ENCODE measurements at places on chromosomes 4 and X.

GRCh38 chr4:64738240-64738639 lies 329.0 kb upstream of the TECRL start:
- DNase-seq, result no peak

- no peak for DNase-seq
Observed at GRCh38 chr4:121709766-121710405, 13.1 kb upstream of the ANXA5 start.

- DNase-seq, result no peak
Observed at GRCh38 chr4:7727749-7728148, 211.9 kb downstream of the AFAP1 start.

GRCh38 chr4:40682290-40683101 lies 52.8 kb upstream of the RBM47 start:
- no peak for DNase-seq

- no peak for DNase-seq
Observed at GRCh38 chr4:74206088-74206825, 48.3 kb downstream of the MTHFD2L start.

GRCh38 chrX:118978451-118978850 lies 4.0 kb downstream of the LONRF3 start:
- no peak for DNase-seq
